ENCODE measurements at places on chromosomes 6 and 20. TPM values are rescaled to one million over a fixed set of nuclear protein-coding genes. Genes with fewer than 3 reads are reported as not detected.

The IRAK1BP1 gene
- total RNA-seq = 6.3 TPM

DNA sequence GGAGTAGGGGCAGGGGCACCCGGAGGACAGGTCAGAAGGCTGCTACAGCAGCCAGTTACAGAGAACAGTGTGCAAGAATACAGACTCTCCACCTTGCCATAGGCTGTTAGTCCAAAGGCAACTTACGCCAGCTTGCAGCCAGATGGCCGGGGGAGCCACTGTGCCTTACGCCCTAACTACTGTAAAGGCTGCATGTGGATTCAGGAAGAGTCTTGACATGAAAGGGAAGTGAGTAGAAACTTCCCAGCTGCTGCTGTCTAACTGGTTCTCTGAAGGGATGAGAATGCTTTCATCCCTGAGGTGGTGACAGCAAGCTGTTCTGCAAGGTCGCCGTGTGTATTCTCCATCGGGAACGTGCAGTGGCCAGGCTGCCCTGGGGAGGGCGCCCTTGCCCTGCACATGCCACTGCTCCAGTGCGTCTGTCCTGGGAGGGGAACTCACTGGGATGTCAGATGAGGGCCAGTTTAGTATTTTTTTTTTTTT is 46.1 kb downstream of the LYRM4 start:
- H3K27me3 ChIP-seq = no peaks in the 10 kb centered on the region
- H3K4me1 ChIP-seq = peaks cover 8% of the 10 kb centered on the region
- peak; percentile 41 for DNase-seq
- H3K4me3 ChIP-seq = no peak overlapping the region
- H3K36me3 ChIP-seq = no peaks in the 10 kb centered on the region

- H3K4me3 ChIP-seq = no peak overlapping the region
- no peaks in the 10 kb centered on the region for H3K36me3 ChIP-seq
- no peaks in the 10 kb centered on the region for H3K27me3 ChIP-seq
- H3K27ac ChIP-seq = no peak overlapping the region
These were observed 39.5 kb downstream of the STAU1 start for GRCh38 chr20:49148601-49149000.

GRCh38 chr20:60559462-60559861 is 601.2 kb downstream of the CDH26 start:
- H3K36me3 ChIP-seq = no peaks in the 10 kb centered on the region
- peaks cover 5% of the 10 kb centered on the region for H3K27me3 ChIP-seq
- H3K27ac ChIP-seq = no peak overlapping the region

The FOXC1 gene
- total RNA-seq = 11.2 TPM

GRCh38 chr6:147618927-147619326 is 110.4 kb downstream of the SAMD5 start:
- H3K4me3 ChIP-seq = no peak overlapping the region
- H3K4me1 ChIP-seq = no peaks in the 10 kb centered on the region
- DNase-seq = no peak
- H3K27me3 ChIP-seq = no peaks in the 10 kb centered on the region

- no peak overlapping the region for H3K27ac ChIP-seq
- no peak overlapping the region for H3K4me3 ChIP-seq
- H3K4me1 ChIP-seq = no peaks in the 10 kb centered on the region
- no peaks in the 10 kb centered on the region for H3K27me3 ChIP-seq
These were observed 25.6 kb upstream of the NTSR1 start for GRCh38 chr20:62682912-62683517.

The OR2B6 gene
- total RNA-seq = not detected
